CD14-positive monocyte (primary cell): ENCODE measurements at places on chromosomes 7 and 10.

GRCh38 chr7:36084485-36085091 is 68.5 kb upstream of the EEPD1 start:
- DNase-seq, result no peak

DNA sequence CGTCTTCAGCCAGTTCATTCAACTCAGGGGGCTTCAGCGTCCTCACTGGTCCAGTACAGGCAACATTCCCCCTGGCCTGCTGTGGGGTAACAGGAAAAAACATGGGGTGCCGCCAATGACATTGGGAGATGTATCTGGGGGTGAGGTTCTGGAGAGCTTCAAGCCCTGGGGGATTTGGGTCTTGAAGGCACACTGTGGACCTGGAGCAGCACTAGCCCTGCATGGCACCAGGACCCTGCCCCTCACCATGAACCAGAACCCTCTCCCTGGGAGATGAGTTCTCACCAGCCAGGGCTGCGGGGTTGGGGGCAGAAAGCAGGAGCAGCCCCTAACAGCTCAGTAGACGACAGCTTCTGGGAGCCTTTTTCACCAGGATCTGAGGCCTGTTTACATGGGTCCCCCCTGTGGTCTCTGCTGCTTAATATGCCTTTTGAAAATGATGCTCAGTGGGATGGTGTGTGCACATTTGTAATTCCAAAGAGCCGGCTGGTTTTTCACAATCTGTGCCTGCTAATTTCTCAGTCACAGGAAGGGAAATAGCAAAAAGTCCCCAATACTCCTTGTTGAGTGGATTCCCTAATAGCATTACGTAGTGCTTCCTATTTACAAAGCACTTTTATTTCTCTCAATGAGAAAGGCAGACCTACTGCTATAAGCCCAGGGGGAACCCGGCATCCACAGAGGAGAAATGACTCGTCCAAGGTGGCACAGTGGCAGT is 509.5 kb downstream of the RPS24 start:
- no peak for DNase-seq

DNA sequence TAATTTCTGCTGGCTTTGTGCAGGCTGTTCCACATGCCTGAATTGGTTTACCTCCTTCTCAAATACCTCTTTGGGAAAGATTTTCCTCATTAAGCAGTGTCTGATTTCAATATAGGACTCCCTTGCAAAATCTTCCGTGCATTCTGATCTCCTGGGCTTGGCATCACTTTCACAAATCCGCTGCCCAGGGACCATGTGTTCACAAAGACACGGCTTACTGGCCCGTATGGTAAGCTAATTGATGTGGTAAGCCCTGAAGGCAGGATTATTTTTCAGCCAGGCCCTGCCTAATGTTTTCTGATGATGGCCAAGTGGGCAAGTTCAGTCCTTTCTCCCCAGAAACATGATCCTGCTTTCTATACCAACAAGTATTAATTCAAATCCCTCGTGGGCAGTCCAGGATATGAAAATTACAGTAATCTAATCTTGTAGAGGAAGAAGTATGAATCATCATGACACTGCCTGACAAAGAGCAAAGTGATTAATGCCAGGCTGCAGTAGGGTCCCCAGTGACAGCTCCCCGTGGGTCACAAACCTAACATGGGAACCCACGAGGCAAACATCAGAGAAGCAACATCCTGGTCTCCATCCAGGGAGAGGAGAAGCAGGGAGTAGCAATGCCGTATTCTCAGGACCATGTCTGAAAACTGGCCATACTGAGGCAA is 11.6 kb upstream of the SVIL start:
- peak; percentile 59 for DNase-seq

DNA sequence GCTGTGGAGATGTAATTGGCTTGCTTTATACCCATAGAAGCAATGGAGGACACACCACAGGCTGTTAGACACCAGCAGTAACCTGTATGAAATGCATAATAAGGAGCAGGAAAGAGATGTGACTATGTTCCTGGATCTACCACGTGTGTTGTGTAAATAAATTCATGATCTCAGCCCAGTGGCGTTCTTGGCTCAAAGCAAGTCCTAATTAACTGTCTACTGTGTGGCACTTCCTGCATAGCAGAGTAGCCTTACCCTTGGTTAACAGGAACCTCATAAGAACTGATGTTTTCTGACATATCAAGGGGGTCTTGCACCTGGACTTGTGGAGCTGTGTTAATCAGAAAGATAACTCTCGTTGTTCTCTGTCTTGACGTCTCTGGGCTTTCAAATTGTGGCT is 25.7 kb upstream of the FAM180A start:
- no peak for DNase-seq

- DNase-seq, result peak; percentile 65
Measured at GRCh38 chr7:1418505-1419309, 40.6 kb downstream of the MICALL2 start.

- no peak for DNase-seq
Measured at GRCh38 chr7:157041004-157041403, 30.5 kb upstream of the MNX1 start.

DNA sequence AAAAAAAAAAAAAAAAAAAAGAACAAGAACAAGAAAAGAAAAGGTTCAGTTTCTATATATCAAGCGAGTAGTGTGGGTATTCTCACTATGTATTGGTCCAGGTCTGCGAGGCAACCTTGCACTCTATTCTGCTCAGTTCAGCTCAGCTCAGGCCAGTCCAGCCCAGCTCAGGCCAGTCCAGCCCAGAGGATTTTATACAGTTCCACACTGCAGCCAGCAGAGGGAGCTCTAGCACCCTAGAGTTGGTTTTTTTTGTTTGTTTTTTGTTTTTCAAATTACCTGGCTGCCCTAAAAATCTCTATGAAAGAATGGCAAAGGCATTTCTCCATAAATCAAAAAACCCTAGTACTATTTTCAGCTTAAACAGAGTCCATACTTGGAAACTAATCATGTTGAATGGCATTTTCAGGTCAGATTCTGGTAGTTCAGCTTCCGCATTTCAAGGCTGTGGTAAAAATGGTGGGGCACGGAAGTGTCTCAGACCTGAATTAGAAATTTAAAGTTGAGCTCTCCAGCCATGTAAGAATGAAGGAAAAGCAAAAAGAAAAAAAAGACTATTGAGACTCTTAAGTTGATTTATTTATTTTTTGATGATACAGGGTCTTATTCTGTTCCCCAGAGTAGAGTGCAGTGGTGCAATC is 55.2 kb upstream of the GSDME start:
- DNase-seq, result peak; percentile 58

- DNase-seq, result peak; percentile 75
Measured at GRCh38 chr10:33570495-33570894, 236.0 kb upstream of the NRP1 start.

DNA sequence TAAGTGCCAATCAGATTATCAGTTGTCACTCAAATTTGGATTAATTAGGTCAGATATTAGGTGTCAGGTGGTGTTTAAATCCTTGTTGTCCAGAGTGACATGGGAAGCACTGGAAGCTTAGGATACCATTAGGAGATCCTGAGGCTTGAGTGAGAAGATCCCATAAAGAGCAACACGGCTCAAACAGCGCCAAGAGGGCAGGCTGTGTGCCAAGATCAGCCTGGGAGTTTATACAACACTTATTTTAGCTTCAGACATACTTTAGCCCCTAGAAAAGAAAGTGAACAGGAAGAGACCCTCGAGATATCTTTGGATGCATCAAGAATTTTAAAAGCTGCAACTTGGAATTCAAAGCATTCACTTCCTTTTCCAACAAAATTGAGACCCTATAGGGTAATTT is 14.2 kb upstream of the ACTA2 start:
- no peak for DNase-seq

GRCh38 chr10:29257784-29258135 is 31.1 kb upstream of the LYZL1 start:
- no peak for DNase-seq
